ENCODE measurements at places on chromosomes 7 and 10.

- no peak for DNase-seq
Measured at GRCh38 chr7:45596665-45597095, 22.5 kb downstream of the ADCY1 start.

DNA sequence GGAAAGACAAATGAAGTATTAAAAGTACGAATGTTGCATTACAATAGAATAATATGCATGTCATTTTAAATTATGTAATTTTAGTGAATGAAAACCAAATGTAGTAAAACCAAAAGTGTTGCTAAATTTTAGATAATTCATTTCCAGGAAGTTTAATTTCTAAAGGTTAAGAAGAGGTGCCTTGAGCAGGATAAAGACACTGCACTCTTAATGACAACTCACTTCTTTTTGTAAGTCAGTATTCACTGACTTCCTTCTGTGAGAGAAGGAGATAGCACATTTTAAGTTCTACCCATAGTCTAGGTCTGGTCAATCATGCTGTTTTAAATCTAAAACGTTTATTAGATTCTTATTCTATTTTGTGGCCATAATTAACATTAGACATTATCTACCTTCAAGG is 160.2 kb downstream of the CRPPA start:
- DNase-seq: no peak

DNA sequence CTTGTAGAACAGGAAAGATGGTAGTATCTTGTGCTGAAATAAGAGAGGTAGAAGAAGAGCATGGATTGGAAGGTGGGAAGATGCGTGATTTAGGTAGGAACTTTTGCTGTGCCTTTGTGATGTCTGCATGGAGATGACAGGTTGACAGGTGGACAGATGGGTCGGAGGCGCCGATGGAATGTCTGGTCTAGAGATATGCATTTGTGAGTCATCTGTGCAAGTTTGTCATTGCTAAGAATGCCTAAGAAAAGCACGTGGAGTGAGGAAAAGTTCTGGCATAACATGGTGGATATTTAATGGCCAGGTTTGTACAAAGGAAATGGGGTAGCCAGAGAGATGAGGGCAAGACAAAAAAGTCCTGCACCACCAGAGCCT is 76.0 kb upstream of the ARMC3 start:
- DNase-seq: no peak

GRCh38 chr7:633381-634018 is 93.0 kb upstream of the DNAAF5 start:
- DNase-seq: no peak

DNA sequence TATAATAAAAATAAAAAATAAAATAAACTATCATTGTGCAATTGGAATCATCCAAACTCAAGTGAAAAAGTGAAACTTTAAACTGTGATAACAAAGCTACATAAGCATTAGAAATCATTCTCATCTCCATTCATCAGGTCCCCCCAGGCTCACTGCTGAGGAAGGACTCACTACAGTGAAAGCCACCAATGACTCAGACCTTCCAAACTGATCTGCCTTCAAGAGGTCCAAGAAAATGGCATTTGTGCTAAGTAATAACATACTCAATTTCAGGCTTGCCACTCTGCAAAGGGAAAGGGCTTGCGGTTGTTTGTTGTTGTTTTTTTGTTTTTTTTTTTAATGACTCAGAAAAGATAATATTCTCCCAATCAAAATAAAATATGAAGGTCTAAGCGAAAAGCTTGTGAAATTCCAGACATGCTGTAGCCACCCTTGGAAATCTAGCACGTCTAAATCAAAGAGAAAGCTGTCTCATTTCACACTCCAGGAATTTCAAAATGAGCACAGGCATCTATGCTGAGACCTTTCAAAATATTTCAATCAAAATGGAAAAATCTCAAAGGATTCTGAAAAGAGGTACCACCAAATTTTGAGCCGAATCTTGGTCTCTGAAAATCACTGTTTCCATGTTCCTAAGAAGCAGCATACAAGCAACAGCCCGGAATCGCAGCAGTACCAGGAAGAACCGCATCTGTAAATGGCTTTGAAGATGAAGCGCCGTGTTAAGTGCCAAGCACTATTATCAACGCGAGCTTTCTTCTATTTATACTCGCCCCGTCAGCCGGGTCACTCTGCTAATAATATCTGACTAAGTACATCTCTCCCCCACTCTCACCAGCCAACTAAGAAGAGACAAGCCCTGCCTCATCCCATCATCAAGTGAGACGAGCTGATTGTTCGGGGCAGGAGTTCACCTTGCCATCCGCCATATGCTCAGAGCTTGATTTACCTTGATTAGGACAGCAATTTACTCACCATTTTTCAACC is 13.5 kb downstream of the SFMBT2 start:
- no peak for DNase-seq

DNA sequence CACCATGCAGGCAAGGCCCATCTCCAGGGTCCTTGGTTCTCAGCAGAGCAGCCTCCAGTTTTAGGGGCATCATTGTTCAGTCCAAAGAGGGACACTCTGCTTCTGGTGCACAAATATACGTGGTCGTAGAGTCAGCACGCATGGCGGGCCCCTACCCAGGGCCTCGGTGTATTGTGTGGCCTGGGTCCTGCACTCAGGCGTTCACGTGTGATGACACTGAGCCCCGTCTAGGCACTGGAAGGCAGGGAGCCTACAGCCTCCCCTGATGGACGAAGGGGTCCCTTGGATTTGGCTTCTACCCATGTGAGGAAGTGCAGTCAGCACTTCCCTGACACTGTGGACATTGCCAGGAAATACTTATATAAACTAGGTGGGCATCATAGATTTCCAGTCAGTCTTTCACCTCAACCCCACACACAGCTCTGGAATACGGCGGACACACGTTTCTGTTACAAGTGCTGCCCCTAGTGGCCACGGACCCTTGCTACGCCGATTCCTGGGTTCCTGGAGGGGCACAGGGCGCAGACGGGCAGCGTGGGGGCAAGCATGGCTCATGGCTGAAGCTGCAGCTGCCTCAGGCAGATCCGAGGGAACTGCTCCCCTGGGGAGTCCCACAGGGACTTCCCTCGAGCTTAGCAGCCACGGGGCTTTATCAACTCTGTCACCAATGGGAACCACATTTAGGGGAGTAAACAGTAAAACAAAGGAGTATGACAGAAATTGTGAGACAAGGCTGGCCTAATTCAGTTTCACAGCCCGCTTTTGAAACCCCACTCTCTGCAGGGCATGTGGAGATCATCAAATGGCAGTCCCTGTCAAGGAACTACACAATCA is 25.4 kb downstream of the AIFM2 start:
- DNase-seq: peak; percentile 72

DNA sequence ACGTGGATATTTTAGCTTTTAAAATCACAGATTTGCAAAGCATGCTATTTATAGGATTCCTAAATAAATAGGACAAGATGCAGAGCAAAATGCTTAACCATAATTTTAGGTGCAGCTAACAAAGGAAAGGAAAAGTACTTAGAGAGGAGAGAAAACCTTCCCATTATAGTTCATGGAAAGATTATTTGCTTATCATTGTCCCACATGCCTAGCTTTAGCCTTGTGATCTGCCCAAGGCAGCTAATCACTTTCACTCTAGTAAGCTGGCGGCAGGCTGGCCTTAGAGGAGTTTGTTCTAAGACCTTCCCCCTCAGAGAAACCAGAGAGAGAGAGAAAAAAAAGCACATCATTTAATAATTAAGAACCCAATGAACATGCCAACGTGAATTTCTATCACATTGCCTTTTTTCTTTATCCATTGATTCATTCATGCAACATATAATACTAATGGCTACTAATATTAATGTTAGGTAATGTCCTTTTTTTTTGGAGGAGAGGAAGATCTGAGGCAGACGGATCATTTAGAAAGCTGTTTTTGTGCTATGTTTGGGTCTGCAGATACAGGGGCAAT is 274.6 kb downstream of the ARL4A start:
- no peak for DNase-seq

DNA sequence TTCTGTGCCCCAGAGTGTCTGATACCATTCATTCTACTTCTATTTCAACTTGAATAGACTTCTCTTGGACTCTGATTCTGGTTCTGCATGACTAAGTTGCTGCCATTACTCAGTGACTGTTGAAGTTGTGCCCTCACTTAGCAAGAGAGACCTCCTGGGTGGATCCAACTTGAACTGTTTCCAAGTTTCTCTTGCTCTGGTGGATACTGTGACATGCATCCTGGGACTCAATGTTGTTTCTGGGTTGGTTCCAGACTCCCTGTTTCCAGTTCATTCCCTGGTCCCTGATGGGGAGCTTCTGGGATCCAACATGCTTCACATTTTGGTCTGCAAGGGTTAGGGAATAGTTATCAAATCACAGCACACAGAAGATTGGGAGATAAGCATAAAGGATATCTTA is 26.2 kb upstream of the PRPF18 start:
- no peak for DNase-seq

DNA sequence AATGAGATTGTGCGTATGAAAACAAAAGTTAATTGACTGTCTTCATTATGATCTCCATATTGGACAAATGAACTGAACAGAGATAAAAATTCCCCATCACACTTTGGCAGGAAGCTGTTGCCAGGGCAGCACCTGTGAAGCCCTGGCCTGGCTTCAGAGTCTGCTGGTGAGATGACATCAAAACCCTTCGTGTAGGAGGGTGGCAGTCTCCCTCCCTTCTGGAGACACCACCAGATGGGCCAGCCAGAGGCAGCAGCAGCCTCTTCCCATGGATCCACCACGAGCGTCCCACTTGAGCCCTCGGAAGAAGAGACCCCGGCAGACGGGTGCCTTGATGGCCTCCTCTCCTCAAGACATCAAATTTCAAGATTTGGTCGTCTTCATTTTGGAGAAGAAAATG is at the start of gene DNTT:
Gene DNTT (plus strand): TSS at position 205 of the 400 bp plus-strand sequence. CDS start 64 bp downstream, at position 269.
- no peak for DNase-seq

DNA sequence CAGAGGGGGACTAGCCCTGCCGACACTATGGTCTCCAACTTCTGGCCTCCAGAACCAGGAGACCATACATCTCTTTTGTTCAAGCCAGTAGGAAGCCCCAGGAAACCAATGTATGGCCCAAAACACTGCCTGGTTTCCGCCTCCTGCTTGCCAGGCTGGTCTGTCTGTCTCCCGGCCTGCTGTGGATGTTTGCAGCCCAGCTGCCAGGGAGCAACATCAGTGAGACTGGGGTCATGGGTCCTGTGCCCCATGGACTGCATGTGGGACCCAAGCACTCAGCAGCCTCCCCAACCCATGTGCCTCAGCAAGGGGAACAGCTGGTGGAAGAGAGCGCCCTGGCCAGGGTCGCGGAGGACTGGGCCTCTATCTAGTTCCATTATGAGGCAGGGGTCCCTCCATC is 33.4 kb upstream of the NUB1 start:
- DNase-seq: no peak

DNA sequence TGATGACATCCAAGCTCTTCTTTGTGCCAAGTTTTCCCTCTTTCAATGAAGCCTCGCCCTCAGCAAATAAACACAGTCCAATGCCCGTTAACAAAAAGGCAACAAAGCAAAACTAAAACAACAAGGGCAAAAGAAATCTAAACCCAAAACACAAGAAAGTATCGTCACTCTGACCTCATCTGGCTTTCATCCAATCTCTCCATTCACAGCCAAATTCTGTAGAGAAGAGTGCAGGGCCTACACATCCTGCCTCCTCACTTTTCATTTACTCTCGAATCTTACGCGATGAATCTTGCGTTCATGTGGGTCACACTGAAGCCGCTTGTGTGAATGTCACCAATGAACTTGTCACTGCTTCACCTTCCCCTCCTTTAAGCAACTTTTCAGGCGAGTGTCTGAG is 15.9 kb upstream of the AKR1E2 start:
- no peak for DNase-seq

DNA sequence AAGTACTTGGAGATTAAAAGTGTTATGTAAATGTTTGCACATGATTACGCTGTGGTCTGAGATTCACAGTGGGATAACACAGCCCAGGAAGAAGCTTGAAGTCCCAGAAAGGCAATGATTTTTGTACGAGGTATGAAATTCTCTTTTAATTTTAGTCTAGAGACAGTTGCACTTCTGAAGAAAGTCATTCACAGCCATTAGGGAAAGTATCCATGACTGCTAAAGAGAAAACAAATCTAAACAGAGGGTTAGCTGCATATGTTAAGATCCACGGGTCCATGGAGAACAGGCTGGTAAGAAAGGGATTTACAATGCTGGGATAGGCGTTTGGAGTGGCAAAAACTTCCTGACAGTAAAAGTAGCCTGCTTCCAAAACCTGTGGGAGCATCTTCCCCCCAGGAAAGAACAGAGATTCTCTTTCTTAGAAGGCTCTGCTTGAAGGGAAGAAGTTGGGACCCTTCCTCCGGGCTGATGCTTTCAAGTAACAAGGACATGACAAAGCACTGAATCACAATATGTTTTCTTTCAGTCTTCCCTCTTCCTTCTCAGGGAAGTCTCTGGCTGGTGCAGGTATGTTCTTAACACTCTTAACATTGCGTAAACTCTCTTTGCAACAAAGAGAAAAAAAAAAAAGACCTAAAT is 220.8 kb upstream of the CELF2 start:
- DNase-seq: no peak

- no peak for DNase-seq
Measured at GRCh38 chr7:131690441-131690840, 134.0 kb upstream of the PODXL start.

- no peak for DNase-seq
Measured at GRCh38 chr7:143487566-143487965, 9.9 kb downstream of the TAS2R41 start.

GRCh38 chr10:31072451-31072850 is 40.8 kb upstream of the ZNF438 start:
- DNase-seq: no peak

DNA sequence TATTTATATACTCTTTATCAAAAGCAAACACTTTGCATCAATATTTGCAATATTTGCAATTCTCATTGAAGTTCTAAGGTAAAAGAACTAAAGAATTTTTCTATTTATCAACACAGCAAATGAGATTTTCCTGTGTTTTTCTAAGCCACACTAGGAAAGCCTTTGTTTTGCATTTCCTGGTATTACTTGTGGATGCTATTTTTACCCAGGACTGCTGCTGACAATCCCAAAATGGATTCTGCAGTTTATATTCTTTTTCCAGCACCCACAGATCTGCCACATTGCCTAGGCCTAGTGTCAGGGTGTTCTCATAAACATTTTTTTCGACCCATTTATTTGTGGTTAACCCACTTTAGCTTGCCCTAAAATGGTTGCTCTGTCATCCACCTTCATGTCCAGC is 25.9 kb downstream of the LRRC17 start:
- no peak for DNase-seq

GRCh38 chr7:132455378-132455777 is 120.9 kb downstream of the PLXNA4 start:
- DNase-seq: no peak

DNA sequence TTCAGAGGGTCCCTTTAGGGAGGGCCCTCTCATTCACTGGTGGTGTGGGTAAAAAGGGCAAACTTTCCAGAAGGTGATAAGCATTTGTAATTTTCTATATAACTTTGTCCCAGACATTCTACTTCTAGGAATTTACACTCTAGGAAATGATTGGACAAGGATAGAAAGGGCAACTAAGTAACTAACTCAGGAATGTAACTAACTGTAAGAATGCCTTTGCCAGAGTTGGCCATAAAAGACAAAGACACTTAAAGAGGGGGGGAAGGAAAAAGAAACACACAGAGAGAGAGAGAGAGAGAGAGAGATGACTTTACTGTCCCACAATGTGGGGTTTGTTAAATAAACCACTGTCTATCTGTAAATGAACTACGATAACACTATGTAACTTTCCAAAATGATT is 38.5 kb upstream of the ITPRID1 start:
- no peak for DNase-seq

Data from GM13977 (cell line).